Right kidney (tissue), 9 donors: ENCODE measurements at places on chromosomes 3 and 15.

DNA sequence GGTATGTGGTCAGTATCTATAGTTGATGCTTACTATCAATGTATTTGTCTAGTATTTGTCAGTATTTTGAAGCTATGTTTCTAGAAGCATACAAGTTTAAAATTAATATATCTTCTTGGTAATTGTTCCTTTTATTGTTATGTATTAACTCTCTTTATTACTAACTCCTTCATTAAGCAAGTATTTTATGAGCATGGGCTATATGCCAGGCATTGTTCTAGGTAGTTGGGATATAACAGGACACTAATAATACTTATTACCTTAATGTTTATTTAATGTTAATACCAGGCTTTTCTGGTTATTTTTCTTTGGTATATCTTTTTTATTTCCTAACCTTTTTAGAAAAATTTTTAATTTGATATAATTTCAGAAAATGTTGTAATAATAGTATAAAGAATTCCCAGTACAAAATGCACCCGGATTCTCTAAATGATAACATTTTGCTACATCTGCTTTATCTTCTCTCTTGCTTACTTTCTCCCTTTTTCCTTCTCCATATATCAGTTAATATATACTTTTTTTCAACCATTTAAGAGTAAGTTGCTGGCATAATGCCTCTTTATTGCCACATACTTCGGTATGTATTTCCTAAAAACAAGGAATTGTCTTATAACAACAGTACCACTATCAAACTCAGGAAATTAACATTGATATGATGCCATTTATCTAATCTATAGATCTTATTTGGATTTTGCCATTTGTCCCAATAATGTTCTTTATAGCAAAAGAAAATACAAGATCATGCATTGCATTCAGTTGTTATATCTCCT lies 30.9 kb downstream of the LRRC49 start:
- no peak for DNase-seq

GRCh38 chr3:61783993-61784718 lies 222.8 kb downstream of the PTPRG start:
- DNase-seq: no peak

- DNase-seq: no peak
Observed at GRCh38 chr3:96931119-96931862, 116.9 kb downstream of the EPHA6 start.

DNA sequence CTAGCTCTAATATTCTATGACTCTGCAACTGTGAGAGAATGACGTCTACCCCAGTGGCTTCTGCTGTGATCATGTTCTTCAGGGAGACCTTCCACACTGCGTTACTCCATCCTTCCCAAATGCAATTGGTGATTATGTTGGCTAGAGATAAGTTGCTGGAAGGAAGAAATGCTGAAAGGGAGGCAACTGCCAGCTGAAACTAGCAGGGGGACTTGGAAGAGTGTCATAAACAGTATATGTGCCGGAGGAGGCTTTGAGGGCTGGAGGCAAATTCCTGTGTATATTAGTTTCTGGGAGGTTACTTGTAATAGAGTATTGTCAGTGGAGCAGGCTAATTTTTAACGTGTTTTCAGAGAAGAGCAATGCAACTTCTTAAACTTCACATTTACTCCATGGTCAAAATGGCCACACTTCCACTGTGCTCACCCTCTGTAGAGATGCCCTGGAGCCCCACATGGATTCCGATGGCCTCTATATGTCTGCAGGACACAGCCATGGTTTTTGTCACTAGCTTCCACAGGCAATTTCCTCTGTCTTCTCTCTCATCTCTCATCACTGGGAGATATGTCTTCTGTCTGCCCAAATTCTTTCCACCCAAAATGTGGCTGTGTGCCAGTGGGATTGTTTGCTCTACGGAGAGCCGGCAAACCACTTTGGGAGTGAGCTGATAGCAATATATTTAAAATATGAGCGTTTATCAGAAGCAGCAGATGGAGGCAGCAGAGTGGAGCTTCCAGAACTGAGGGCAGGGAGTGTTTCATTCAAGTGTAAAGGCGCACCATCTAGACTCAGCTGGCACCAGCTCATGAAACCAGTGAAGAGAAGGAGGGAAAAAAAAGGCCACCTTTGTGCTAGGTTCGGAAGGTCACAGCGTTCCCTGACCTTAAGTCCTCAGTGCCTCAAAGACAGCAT lies 13.3 kb upstream of the CD47 start:
- no peak for DNase-seq

DNA sequence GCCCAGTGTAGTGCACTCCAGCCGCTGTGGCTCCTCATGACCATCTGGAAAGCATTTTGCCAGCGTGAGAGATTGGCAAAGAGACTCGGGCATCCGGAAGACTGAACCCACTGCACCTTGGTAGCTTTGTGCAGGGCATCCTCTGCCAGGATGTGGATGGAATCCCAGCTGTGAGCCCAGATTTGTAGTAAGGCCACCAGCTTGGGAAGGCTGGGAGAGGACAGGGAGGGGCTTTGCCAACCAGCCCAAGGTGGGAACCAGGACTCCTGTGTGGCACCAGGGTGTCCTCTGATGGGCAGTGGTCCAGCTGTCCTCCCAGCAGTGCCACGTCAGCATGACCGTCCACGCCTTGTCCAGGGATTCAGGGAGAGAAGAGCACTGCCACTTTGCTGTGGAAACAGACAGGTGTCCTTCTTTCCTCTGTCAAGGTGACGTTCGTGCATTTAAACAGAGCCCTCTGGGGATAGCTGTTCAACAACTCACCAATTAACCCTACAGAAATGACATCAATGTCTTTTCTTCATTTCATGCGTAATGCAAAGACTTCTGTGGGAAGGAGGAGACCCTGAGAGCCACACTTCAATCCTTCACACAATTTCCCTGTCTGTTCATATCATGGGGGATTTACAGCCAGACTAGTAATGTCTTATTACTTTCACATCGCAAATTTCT lies 19.1 kb downstream of the KLF15 start:
- no peak for DNase-seq

- DNase-seq: no peak
Observed at GRCh38 chr3:4936982-4937614, 42.1 kb upstream of the BHLHE40 start.

DNA sequence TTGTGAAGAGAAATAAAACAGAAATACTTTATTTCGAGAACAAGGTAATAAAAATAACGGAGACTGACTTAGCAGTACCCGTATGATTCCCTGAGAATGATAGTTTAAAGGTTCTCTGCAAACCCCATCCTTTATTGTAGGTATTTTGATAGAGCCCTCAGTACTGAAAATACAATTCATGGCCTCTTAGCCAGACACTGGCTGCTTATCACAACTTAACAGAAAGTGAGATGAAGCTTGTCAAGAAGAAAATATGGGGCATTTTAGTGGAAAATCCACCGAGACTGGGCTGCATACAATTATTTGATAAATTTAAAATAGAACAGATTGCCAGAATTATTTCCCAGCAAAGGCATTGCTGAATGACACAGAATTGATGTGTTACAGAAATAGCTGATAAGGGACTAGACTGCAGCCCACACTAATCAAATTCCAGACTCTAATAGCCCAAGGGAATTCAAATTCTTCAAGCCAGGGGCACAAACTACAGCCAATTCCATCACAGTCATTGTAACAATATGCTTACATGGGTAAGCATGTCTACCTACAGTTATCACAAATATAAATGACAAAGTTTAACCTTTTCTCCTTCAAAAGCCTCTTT lies 521.9 kb downstream of the PLOD2 start:
- no peak for DNase-seq

GRCh38 chr3:72282918-72283317 lies 498.0 kb upstream of the PROK2 start:
- no peak for DNase-seq

GRCh38 chr3:157530637-157531300 lies 27.6 kb upstream of the VEPH1 start:
- DNase-seq: no peak

GRCh38 chr3:188199386-188199785 lies 45.4 kb downstream of the LPP start:
- no peak for DNase-seq

DNA sequence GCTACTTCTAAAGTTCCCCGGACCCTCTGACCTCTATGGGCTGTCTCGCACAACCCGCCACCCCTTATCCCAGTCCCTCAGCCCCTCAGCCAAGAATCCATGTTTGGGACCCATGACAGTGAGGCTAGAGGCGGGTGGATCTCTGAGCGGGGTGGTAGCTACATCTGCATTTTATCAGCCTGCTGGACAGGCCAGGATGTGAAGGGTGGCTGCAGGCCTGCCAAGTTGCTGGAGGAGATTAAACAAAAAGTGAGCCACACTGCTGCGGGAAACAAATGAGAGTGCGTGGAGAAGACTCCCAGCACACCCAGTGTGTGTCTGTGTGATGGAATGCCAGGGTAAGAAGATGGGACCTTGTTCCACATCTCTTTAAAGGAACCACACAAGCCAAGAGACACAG lies 51.1 kb upstream of the SPATA12 start:
- no peak for DNase-seq

DNA sequence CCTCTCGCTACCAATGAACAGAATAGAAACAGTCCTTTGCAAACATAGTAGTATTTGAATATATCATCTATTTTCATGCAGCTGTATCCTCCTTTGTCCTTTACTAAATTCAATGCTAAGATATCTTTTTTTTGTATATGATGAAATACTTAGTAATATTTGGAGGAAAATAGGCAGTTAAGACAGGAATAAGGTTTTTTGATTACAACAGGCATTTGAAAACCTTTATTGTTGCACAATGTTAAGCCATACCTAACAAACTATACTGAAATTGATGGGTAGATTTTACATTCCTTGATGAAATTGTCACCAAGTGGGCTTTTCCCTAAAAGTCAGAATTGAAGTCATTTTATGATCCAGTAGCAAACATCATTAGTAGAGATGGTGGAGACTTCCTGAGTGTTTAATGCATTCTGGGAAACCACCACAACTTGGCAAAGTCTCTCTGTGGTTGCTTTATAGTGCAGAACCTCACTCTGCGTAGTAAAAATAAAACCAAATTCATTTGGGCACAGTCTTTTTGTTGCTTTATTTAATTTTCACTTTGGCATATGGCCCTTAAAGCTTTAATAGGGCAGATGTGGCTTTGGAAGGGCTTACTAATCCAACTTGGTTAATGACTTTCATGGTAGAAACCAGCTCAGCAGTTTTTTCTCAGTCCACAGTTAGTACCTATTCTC lies 216.0 kb downstream of the DIPK2A start:
- DNase-seq: no peak

GRCh38 chr15:77782691-77783090 lies 150.0 kb upstream of the LINGO1 start:
- no peak for DNase-seq

GRCh38 chr3:105686278-105686897 lies 182.4 kb downstream of the CBLB start:
- DNase-seq: no peak

GRCh38 chr3:115655761-115656282 lies 32.5 kb downstream of the GAP43 start:
- DNase-seq: no peak

DNA sequence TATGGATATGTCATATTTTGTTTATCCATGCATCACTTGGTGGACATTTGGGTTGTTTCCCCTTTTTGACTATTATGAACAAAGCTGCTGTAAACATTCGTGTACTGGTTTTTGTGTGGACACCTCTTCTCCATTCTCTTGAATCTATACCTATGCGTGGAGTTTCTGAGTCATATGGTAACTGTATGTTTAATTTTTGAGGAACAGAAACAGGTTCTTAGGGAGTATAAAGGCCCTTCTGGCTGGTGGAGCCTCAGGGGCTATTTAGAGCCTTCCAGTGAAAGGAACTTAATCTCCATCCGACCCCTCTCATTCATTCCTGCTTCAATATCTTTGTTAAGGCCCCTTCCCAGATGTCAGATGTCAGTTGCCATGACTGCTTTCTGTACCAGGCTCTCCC lies 14.1 kb upstream of the CTXND1 start:
- no peak for DNase-seq

DNA sequence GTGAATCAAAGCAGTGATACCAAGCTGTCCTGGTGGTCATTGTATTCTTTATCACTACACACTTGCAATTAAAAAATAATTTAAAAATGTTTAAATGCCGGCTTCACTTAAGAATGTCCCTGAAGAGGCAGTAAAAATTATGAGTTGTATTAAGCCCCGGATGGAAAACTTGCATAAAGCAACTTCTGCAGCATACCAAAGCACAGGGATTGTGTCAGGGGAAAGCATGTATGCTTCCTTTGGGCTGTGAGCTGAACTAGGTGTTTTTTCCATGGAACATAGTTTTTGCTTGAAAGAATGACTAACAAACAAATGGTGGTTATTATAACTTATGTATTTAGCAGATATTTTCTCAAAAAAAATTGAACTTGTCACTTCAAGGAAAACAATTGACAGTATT lies 143.1 kb downstream of the ARNT2 start:
- no peak for DNase-seq

- DNase-seq: no peak
Observed at GRCh38 chr3:99313485-99313884, 324.9 kb upstream of the COL8A1 start.

DNA sequence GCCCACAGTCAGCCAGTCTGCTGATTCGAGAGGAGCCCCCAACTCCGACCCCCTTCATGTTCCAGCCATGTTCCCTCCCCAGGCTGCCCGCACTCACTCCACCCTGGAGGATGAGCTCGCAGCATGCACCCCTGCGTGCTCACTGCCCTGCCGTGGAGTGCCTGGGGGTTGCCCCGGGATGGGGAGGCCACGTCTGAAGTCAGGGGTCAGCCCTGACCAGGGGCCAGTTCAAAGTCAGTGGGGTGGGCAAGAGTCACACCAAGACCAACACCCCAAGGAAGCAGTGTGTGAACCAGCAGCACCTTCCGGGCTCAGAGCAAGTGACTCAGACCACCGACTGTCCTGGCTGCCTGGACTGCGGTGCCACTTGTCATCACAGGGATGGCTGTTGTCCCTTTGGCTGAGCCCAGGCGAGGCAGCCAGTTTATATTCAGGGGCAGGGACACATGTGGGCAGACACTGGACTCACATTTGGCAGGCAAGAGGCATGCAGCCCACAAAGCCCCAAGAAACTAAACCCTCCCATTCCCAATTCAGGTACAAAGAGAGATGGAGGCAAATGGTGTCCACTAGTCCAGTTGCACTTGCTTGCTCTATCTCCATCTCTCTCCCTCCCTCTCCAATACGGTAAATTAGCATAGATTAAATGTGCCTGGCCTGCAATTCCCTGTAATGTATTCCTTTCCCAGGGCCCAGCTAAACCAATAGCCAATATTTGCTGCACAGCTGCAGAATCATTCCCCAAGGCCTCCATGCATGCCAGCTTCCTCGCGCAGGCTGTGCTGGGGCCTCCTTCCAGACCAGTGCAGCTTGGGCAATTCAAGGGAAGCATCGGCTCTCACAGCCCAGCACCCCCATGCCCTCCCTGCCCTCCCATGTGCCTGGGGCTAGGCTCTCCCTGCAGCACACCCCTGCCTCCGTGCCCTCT lies 135.7 kb upstream of the IQSEC1 start:
- DNase-seq: no peak

GRCh38 chr15:98725874-98726273 lies 77.5 kb downstream of the IGF1R start:
- DNase-seq: no peak
